Mucosa of descending colon (tissue), 3 donors: ENCODE measurements at places on chromosomes 2 and 18.
A peak's percentile ranks its signal among the peaks of the same experiment; 100 is the strongest.

DNA sequence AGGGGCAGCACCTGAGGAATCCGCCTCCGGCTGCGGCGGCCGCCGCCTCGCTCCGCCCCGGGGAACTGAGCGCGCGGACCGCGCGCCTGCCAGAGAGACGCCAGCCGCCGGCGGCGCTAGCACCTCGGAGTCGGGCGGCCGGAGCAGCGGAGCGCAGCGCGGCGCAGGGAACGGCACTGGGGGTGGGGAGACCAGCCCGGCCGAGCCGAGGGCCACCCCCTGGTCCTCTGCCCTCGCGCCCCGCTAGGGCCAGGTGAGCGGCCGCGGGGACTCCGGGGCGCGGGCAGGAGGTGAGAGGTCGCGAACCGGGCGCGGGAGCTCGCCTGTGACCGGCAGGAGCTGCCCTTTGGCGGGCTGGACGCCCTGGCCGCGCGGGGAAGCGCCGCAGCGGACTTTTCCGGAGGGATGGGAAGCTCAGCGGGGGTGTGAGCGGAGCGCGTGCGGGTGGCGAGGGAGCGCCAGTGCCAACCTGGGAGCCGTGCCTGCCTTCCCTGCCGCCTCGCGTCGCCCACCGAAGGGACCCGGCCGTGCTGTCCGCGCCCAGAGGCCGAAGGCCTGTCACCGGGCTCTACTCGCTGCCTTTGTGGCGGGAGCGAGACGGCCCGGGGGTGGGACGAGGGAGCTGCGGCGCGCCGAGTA lies at the start of gene GREB1L:
GREB1L (plus strand) TSS at position 92 of the 639 bp plus-strand sequence. CDS start 141,287 bp downstream, outside the sequence.
- DNase-seq: peak; percentile 59

- DNase-seq: peak; percentile 60
Observed at GRCh38 chr2:219475697-219476651, 22.7 kb upstream of the GMPPA start.

- no peak for DNase-seq
Observed at GRCh38 chr2:118834901-118835745, 12.3 kb downstream of the EN1 start.

- DNase-seq: no peak
Observed at GRCh38 chr2:101151859-101152271, 683 bp upstream of the TBC1D8 start.

DNA sequence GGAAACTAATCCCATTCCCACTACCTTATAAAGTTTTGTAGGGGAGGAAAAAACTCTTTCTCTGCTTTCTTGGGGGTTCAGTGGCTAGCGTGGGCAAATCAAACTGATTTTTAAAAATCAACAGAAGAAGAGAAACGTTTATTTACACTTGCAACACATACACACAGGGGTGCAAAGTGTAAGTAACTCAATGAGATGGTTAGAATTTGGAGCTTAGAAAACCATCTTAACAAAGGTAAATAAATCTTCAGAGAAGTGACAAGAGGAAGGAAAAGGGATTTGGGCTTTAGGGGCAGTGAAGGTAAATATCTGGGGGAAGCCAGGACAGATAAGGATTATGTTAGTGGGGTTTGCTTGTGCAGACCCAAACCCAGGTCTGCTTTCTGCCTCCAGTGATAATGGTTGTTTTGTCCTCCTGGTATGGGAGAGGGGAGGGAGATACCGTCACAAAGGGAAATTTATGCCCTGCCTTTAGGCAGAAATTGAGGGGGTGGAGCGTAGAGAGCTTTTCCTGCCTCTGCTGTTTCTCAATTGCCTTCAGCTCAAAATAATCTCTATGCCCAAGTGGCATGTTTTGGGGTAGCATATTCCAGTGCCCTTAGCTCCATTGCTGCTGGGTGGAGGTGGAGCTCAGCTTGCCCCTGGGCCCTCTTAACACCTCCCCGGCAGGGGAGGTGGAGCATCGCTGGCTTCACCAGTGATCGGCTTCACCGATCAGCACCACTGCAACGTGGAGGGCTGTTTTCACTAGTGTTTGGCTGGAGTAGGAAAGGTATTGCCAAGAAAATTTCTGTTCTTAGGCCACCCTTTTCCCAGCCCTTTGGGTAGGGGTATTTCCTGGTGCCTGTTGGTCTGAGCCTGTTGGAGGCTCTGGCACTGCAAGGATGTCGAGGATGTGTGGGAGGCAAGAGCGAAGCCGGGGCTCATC lies 92.2 kb downstream of the TEX51 start:
- DNase-seq: no peak

DNA sequence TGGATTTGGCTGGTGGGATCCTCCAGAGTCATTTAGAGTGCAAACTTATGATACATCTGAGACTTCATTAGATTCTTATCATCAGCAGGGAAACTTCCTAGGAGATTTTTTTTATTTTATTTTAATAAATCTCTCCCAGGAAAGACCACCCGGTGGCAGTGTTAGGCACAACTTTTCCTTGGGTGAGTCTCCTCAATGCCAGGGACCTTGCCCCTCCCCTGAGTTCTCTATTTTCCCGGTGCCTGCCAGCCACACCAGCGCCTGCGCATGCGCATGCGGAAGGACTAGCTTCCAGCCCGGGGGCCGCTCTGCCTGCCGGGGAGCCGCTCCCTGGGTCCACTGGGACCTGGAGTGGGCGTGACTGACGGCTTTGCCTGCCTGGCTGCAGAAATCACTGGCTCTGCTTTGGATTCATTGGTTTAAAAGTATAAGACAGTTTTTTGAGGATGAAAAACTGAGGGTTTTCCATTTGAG lies 86.6 kb downstream of the TMEM182 start:
- peak; percentile 74 for DNase-seq

DNA sequence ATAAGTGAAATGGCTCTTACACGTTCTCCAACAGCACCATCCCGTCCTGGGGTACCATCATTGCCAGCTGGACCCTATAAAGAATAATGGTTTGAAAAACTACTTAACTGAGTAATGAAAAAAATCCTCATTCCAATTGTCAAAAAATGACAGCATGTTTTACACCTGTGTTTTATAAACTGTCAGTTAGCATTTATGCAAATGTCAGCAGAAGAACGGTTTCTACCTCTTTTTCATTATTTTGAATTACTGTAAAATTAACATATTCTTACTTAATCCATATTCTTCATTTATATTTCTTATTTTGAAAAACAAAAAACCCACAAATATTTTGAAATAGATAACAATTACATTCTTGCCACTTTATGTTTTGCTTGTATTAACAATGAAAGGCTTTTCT lies 74.0 kb downstream of the COL3A1 start:
- no peak for DNase-seq

DNA sequence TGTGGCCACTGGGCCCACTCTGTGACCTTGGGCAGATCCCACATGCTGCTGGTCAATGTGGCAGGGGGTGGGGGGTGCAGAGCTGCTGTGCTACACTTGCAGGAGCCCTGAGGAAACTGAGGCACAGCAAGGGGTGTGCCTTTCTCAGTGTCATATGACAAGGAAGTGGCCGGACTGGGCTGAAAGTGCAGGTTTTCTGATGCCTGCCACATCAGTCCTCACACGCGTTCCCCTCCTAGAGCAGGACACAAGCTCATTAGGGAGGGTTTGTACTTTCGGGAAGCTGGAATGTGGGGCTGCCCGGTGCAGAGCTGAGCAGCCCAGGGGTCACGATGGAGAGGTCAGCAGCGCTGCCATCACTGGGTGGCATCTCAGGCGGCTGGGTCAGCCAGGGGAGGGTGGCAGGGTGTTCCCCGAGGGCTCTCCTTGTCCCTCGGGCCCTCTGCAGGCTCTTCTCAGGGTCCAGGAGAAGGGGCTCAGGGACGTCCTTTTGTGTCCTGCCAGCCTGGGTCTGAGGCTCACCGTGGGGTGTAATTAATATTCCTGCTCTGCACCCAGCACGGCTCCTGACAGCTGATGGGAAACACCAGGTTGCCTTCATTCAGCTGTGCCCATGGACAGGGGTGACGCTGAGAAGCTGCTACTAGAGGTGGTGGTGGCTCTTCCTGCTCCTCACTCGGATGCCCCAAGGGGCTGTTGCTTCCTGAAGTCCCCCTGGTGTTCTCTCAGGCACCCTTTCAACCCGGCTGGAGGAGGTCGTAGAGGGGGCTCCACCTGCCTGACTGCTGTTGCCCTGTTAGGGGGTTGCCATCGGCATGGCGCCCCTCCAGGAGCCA lies 62.1 kb upstream of the HDAC4 start:
- no peak for DNase-seq

DNA sequence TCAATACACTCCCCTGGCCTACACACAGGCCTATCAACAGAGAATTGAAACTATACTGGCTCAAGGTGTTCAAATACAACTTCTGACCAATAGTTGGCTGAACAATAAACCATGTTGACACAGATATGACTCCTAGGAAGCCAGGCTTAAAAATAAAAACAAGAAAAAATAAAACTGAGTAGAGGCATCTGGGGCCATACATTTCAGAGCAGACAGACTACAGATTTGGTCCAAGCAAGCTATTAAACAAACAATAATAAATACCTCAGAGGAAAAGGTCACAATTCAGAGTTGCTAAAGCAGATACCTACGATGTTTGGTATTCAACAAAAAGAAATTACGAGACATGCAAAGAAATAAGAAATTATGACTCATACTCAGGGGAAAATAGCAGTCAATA lies 132.8 kb upstream of the ACVR2A start:
- DNase-seq: no peak

DNA sequence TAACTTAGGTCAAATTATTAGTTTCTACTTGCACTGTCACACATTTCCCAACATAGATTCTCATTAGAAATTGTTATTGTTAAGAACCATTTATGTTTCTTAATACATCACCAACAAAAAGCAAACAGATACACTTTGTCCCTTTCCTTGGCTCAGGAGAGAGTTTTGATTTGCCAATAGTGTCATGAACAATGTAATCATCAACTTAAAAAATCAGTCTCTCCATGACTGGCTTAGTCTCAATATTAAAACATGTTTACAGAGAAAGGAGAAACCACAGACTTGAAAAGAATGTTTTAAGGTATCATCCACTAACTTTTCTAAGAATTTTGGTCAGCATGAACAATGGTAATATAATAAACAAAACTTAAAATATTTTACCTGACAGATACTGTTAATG lies 416.5 kb upstream of the KCNH7 start:
- no peak for DNase-seq

DNA sequence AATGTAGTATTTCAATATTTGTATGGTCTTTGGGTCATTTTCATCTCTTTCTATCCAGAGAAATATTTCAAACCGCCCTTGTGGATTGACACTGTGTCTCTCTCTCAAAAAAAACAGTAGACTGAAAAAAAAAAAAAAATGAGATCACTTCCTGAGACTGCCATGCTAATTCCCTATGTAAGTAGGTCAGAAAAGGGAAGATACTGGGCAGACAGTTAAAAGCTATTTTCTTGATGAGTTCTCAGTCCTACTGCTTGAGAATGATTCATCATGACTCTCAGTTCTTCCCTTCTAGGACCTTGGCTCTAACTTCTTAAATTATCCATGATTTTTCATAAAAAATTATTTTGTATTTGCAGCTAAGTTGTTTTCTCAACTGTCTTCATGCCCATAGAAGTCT lies 672.3 kb upstream of the REG3G start:
- DNase-seq: no peak

DNA sequence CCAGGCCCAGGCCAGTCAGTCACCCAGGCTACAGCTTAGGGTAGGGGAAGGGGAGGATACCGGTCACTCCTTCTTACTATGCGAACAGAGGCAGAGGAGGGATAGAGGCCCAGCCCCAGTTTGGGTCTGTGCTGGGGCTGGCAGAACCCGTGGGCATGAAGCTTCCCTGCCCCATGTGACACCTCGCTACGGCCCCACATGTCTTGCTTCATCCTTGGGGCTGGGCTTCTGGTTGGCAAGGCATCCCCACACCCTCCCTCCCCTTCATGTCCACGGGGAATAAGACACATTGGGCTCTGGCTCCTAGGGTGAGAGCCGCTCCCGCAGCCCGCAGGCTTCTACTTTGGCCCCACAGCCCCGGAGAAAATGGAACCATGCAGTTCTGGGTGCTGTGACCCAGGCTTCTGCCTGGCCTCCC lies 32.4 kb downstream of the HS1BP3 start:
- no peak for DNase-seq

DNA sequence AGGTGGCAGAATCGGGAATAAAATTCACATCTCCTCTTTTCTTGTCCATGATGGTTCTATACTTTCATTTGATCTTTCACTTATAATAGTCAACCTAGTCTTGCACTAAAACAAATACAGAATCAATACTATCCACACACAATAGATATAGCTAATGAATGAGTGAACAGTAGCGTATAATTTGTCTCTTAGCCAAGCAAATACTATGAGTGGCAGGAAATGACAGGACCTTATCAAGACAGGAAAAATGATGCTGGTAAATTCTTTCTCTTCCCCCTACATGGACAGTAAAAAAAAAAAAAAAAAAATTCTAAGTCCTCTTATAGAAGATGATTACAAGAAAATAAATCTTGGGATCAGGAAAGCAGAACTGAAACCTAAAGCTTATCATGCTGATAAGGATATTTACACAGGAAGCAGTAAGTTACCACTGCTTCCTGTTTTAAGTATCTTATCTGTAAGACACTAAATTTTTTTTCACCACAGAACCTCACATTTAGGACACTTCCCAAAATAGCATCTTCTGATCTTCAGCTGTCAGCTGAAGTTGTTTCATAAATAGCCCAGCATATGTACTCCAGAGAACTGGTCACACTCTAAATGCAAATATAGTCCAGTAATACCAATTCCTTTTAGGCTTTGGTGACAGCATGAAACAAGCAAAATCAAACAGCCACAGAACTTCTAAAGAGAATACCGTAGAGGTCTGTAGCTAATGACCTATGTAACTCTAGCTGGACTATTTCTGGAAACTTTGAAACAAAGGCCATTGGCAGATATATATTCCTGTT lies 27.0 kb downstream of the IRS1 start:
- DNase-seq: no peak

- no peak for DNase-seq
Observed at GRCh38 chr18:24514439-24514838, 54.0 kb downstream of the HRH4 start.

GRCh38 chr2:232273903-232274643 lies 104.5 kb upstream of the ALPP start:
- DNase-seq: no peak

GRCh38 chr2:73023497-73023896 lies 48.0 kb downstream of the SFXN5 start:
- DNase-seq: no peak

DNA sequence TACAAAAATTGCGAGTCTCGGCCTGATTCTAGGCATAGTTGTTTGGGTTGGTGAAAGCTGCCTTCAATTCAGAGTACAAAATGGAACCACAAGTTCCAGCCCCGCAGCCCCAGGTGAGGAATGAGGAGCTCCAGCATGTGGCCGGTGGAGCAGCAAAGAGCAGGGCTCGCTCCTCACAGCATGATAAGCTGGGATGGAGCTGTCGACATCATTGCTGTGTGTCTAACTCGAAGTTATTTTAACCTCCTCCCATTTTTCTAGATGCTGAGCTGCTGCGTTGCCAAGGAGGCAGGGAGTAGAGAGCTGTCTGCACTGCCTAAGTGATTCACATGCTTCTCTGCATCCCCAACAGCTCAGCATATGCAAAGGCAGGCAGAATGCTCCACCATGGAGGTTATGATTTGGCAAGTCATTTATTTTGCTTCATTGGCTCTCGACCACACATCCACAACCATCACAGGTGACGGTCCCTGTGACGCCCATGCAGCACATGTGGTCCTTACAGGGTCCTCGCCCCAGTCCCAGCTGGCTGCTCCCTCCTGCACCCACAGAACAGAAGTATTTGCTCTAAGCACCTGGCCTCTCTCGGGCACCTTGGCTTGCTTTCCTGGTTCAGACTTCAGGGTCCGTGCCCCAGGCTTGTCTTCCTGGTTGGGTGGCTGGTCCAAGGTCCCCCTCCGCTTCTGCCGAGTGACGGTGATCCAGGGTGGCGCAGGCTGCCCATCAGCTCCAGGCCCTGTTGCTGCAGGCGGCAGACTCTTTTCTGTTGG lies 66.0 kb upstream of the MGAT4A start:
- DNase-seq: no peak

GRCh38 chr2:95104606-95105005 lies 17.0 kb downstream of the MRPS5 start:
- DNase-seq: no peak
